Left hindlimb (tissue), 1 donor: ENCODE measurements at places on chromosomes 3 and 15.

DNA sequence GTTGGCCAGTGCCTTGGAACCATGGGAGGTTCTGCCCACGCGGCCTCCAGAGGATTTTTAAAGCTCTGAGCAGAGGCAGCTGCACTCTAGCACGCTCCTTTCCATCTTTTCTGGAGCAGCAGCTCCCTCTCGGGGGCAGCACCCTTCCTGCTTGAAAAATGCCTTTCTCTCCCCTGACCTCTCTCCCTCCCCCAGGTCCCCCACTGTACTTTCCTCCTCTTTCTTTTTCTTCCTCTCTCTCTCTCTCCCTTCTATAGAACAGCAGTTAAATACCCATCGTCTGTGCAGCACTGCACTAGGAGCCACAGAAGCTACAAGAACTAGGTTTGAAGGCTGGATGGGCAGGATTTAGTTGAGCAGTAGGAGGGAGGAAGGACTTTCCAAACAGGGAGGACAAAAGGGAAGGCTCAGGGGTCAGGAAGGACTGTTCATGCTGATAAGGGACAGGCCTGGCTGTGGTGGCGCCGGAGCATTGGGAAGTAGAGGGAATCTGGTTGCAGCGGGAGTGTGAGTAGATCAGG, 4.4 kb downstream of the ALPK3 start:
- no peak for DNase-seq

- DNase-seq: no peak
These were observed 131.2 kb downstream of the RBMS3 start for GRCh38 chr3:29412110-29412509.

DNA sequence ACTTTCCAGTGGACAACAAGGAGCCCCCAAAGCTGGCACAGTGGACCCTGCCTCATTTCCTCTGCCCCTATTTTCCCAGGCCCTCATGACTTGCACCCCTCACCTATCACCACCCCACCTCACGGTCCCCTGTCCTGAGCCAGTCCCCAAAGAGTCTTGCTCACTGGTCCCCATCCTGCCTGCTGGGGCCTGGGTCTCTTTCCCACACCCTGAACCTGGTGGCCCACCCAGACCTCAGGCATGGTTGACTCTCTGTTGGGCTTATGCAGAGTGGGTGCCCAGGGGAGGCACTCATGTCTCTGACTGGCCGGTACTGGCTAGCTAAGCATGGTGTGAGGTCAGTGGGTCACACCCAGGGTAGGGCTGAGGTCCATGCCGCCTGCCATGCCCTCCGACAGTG, 73.2 kb downstream of the SLC12A8 start:
- DNase-seq: no peak

- DNase-seq: no peak
These were observed 168.0 kb upstream of the SMAD3 start for GRCh38 chr15:66897416-66897815.

- DNase-seq: no peak
These were observed 43.4 kb downstream of the RETNLB start for GRCh38 chr3:108713816-108714215.

- DNase-seq: no peak
These were observed 19.2 kb downstream of the DENND4A start for GRCh38 chr15:65772930-65773329.

DNA sequence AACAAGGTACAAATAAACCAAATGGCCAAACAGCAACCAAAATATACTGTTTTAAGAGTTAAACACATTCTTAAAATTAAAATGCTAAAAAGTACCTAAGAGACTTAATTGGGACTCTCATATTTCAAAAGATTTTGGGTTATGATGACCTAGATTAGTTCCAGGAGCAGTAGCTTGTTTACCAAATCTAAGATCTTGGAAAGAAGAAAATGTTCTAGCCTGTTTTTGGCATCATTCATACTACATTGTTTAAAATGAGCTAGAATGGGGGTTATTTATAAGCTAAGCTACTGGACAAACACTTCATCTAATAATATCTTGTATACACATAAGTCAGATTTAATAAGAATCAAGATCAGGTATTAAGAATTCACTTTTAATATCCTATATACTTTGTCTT, 22.8 kb downstream of the ATOSA start:
- DNase-seq: no peak
